ENCODE measurements at places on chromosomes 11 and 22.

DNA sequence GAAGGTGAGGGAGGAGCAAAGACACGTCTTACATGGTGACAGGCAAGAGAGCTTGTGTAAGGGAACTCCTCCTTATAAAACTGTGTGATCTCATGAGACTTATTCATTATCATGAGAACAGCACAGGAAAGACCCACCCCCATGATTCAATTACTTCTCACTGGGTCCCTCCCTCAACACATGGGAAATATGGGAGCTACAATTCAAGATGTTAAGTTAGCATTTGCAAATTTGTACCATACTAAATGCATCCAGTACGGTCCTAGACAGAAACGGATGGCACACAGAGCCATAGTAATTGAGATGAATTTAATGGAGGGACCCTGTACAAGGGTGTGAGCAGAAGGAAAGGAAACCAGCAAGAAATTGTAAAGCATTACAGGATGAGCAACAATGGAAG lies 765.8 kb upstream of the API5 start:
- DNase-seq, result no peak

DNA sequence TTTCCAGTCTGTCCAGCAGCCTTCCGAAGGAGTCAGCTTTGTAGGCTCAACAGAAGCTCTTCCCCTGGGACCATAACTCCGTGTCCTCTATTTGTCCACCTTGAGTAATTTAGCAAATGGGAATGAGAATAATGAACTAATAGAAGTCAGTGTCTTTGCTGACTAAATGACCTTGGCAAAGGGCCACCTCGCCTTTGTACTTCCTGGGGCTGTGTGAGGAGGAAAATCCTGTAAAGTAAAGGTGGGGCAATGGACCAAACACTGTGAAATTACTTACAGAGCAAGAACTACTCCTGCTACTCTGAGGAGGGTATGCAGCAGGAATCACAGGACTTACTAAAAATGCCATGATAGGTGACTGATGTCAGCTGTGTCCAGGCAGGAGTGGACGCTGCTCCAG lies 36.2 kb upstream of the CSNK2A3 start:
- no peak for DNase-seq

GRCh38 chr11:132099692-132100091 lies 729.3 kb downstream of the NTM start:
- no peak for DNase-seq

- DNase-seq, result no peak
These were observed 16.9 kb upstream of the IPO7 start for GRCh38 chr11:9367551-9367950.

GRCh38 chr22:19701420-19702145 lies 12.7 kb upstream of the SEPTIN5 start:
- DNase-seq, result no peak

DNA sequence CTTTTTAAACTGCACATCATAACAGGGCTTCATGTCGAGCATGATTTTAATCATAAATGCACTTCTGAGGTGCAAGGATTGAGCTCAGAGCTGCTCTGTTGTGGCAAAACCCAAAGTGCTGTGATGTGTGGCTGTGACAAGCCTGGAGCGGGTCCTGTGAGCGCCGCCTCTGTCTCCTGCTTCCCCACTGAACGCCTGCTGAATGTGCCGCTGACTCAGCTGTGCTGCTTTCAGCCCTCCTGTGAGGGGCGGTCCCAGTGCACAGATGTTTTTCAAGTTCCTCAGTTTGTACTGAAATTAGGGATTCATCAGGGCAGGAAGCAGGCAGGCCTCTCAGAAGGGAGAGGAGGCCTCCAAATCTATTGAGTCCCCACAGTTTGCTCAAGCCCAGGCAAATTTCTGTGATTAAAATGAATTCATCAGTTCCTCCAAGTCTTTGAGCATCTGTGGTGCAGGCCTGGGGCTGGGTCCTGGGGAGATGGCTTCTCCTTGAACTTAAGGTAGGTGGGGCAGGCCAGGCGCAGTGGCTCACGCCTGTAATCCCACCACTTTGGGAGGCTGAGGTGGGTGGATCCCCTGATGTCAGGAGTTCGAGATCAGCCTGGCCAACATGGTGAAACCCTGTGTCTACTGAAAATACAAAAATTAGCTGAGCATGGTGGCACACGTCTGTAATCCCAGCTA lies 3.0 kb upstream of the GTSE1 start:
- DNase-seq, result peak; percentile 53

DNA sequence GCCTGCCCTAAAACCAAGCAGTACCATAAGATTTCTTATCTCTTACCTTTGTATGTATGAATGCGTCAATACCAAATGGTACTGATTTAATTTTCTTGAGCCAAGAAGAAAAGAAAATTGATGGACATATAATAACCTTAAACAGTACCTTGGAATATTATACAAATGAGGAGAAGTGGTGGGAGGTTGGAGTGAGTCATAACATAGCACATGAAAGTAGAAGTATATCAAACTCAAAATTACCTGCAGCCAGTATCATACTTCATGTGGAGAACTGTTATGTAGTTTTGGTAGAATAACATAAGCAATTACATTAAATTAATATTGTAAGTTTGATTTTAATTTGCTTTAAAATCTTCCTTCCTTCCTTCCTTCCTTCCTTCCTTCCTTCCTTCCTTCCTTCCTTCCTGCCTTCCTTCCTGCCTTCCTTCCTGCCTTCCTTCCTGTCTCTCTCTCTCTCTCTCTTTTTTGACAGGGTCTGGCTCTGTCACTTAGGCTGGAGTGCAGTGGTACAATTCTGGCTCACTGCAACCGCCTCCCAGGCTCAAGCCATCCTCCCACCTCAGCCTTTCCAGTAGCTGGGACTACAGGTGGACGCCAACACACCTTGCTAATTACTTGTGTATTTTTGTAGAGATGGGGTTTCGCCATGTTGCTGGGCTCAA lies 460.9 kb upstream of the CCDC90B start:
- DNase-seq, result no peak

GRCh38 chr22:40334899-40335298 lies 11.4 kb upstream of the ADSL start:
- DNase-seq, result no peak

GRCh38 chr22:48052621-48052890 lies 1290.1 kb downstream of the TBC1D22A start:
- no peak for DNase-seq

- no peak for DNase-seq
These were observed 89.2 kb downstream of the MORC2 start for GRCh38 chr22:30879415-30879797.

DNA sequence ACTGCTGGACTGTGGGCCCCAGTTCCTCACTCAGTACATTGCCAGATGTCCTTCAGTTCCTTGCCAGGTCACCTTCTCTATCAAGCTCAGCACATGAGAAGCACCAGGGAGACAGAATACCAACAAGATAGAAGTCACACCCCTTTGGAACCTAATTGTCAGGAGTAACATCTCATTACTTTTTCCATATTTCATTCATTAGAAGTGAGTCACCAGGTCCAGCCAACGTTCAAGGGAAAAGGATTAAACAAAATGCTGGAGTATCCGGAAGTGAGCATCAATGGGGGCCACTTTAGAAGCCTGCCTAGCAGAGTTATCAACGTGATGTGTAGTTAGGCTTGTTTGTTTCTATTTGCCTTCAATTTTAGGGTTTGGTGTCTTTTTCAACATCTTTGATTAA lies 569.3 kb downstream of the MIAT start:
- no peak for DNase-seq

- DNase-seq, result no peak
These were observed 835.1 kb downstream of the NTM start for GRCh38 chr11:132205496-132205895.

- DNase-seq, result no peak
These were observed 159.9 kb downstream of the CCDC34 start for GRCh38 chr11:27203077-27203647.

- no peak for DNase-seq
These were observed 28.4 kb downstream of the SHANK3 start for GRCh38 chr22:50701076-50701419.

GRCh38 chr11:73473252-73473651 lies 97.1 kb downstream of the RELT start:
- no peak for DNase-seq

DNA sequence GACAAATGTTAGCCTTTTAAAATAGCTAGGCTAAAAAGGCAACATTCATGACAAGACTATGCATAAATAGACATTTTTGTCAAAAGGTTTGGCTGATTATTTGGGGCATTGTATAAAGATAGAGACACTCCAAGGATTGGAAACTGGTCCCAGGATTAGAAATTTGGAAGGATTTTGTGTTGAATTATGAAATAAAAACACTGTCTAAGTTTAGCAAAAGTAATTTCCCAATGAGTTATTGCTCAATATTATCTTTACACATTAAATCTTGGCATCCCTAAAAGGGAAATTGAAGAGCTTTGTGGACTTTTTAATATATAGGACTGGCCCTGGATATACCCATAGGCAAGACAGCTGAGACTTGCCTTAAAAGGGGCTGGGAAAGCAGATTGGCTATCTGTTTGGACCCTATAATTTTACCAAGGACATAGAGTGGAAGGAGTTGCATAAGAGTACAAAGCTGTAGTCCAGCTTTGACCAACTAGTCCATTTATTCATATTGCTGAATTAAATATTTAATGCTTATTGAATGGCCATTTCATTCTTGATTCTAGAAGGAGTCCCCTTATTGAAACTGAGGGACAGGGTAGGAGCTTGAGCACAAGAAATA lies 382.7 kb downstream of the METTL15 start:
- DNase-seq, result no peak

DNA sequence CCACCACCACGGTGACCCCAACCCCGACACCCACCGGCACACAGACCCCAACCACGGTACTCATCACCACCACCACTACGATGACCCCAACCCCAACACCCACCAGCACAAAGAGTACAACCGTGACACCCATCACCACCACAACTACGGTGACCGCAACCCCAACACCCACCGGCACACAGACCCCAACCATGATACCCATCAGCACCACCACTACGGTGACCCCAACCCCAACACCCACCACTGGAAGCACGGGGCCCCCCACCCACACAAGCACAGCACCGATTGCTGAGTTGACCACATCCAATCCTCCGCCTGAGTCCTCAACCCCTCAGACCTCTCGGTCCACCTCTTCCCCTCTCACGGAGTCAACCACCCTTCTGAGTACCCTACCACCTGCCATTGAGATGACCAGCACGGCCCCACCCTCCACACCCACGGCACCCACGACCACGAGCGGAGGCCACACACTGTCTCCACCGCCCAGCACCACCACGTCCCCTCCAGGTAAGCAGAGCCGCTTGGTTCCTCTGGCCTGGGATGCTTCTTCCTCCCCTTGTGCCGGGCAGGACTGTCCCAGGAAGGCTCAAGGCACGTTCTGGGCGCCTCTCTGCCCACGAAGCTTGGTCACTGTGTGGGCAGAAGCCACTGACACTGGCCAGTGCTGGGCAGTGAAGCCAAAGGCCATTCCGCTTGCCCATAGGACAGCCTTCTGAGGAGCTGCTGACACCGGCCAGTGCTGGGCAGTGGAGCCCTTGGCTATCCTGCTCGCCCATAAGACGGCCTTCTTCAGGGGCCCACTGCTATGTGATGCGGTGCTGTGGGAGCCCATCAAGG lies 25.1 kb downstream of the MUC2 start:
- no peak for DNase-seq

Data from caudate nucleus (tissue), 63 donors.